Smooth muscle cell of the coronary artery (primary cell): ENCODE measurements at places on chromosomes 5 and 9. TPM values are rescaled to one million over a fixed set of nuclear protein-coding genes. Genes with fewer than 3 reads are reported as not detected.

MYORG gene
- total RNA-seq = 0.35 and 0.83 TPM in 2 replicates

PCDHB3 gene
- total RNA-seq = 0.15 and 1.1 TPM in 2 replicates

LCN12 gene
- total RNA-seq = not detected in 2 replicates

PCDHB5 gene
- 2.3 and 3.7 TPM in 2 replicates for total RNA-seq
